Adipocyte (in vitro differentiated cells): ENCODE measurements at places on chromosomes 2 and 18.
A peak's percentile ranks its signal among the peaks of the same experiment; 100 is the strongest.

DNA sequence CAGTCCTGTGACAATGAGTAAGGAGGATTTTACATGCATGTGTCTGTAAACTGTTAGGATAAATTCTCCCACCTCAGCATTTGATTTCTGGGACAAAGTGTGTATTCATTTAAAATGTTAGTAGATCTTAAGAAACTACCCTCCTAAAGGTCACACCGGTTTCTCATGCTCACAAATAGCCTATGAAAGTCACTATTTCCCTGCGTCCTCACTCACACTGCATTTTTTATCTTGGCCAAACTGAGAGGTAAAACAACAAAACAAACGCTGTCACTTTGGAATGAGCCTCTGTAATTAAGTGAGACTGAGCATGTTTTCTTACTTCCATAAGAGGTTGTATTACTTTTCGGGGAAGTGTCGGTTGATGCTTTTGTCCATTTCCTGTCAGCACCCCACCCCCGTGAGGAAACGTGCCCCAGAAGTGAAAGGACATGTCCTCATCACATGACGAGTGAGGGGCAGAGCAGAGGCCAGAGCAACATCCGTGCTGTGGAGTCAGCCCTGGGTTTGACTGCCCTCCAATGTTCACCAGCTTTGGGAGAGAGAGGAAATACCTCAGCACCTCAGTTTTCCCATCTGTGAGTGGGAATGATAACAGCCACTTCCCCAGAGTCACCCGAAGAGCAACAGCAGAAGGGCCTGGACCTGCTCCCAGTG lies 3.1 kb downstream of the GYPC start:
- peak; percentile 48 for DNase-seq

DNA sequence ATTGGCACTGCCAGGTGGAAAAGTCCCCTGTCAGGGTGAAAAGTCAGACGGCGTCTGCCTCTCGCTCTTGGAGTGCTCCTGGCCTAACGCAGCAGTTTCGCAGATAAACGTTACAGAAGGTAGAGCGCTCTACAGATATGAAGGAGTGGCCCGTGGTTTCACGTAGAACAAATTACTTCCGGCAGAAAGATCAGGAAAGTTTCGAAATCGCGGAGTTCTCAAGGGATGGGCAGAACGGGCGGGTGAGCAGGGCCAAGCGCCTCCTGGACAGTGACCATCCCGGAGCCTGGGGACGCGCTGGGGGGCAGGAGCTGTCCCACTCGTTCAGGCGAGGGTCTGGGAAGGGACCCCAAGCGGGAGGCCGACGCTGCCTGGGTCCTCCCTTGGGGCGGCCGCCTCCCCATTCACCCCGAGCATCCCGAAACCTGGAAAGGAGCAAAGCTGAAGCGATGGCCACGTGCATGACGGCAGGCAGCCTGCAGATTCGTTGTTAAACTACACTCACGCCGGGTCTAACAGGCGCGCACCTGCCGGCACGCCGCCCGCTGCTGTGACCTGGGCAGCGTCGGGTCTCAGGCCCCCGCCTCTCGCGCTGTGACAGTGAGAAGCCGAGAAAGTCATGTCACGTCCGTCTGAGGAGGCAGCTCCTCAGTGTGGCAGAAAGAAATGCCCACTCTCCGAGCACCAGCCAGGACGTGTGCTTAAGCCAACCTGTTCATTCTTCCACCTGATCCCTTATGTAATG lies 122.9 kb upstream of the SALL3 start:
- DNase-seq: no peak

GRCh38 chr2:7609974-7610373 lies 692.8 kb downstream of the RNF144A start:
- DNase-seq: no peak

DNA sequence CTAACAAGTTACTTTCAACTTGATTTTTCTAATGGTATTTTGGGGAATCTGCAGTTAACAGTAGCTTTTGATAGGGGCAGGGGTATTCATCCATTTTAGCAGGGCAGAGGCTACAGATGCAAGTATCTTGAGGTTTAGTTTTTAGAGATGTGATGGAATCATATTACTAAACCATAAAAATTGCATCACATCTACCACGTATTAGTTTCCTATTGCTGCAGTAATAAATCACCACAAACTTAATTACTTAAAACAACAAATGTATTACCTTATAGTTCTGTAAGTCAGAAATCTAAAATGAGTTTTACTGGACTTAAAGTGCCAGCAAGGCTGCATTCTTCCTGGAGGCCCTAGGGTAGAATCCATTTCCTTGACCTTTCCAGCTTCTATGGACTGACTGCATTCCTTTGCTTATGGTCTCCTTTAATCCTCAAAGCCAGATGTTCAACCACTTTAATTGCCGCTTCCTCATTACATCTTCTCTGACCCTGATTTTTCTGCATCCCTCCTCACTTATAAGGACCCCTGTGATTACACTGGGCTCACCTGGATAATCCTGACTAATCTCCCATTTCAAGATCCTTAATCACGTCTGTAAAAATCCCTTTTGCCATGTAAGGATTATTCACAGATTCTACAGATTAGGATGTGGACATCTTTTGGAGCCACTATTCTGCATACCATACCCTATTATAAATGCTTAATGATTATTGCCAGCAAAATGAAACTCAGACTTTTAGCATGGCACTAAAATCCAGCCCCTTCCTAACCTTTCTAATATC lies 21.9 kb upstream of the EXOC6B start:
- DNase-seq: no peak

GRCh38 chr2:104756118-104756517 lies 97.8 kb upstream of the POU3F3 start:
- DNase-seq: no peak

- no peak for DNase-seq
Observed at GRCh38 chr18:48218285-48219022, 190.7 kb downstream of the ZBTB7C start.

DNA sequence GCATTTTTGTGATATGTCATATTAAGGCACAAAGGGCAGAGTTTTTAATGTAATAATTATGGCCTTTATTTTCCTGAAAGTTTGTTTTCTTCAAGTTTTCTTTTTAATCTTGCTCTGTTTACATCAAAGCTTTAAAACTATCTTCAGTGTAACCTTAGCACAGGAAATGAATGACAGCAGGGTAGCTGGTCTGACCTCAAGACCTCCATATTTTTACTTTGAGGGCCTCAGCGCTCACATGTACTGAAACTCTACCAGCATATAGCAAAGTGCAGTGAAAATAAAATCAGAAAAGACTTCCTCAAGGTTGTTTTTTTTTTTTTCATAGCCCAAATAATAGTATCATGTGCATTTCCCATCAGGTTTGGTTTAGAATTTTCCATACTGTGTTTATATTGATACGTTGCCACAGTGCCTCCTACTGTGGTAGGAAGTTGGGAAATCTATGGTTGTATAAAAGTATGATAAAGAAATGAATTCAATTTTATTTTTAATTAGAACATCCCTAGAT lies 163.4 kb downstream of the UBE2E3 start:
- no peak for DNase-seq

- no peak for DNase-seq
Observed at GRCh38 chr18:21051620-21052019, 60.0 kb downstream of the ROCK1 start.
